Erythroblast (primary cell): ENCODE measurements at places on chromosomes 4 and X.

DNA sequence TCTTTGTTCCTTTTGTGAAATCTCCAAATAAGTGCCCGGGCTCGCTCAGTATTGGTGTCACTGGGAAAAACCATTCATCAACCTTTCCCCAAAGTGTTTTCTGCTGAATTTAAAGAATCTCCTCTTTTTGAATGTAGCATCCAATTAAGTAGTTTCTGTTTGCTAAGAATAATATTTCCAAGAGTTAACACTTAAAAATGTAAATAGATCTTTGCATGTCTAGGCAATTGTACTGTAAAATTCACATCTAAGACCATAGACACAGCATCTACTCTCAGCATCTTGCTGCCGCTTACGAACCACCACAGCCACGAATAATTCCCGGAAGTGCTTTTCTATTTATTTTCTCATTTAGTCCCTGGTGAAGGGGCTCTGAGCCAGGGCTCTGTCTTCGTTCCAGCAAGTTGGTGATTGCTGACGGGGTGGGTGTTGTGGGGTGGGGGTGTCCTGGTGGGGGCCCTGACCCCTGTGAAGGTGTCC, 1.4 kb downstream of the NSG1 start:
- DNase-seq, result no peak

- no peak for DNase-seq
Measured at GRCh38 chr4:86306816-86307215, 53.0 kb downstream of the MAPK10 start.

DNA sequence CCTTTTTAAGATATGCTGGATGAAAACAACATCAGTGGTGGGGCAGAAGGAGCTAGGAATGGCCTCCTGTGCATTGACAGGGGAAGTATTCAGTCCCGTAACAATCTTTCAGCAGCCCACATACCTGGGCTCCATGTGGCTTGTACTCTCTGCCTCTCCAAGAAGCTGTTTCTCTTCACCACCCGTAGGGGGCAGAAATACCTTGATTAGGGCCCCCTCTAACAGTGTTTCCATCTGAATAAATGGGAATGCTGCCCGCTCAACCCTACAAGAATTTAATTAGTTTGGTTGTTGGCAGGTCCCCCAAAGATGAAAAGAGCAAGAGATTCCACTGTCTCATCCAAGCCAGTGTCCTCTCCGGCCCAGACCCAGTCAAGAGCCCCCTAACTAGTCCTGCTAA, 155.2 kb downstream of the SMIM20 start:
- peak; percentile 4 for DNase-seq

DNA sequence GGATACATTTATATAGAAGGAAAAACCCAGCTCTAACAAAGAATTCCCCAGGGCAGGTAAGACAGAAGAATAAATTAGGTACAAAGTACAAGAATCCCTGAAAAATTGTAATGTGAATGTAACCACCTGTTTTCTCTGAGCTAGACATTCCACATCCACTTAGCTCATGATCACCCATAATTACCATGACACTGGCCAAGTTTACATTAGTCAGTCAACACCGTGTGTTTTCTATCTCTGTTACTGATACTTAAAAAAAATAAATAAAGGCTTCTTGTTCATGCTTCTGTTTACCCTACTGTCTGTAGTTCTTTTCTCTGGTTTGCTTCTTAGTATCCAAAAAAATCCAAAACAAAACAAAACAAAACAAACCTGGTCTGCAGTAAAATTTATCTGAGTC, 66.0 kb downstream of the CBLL2 start:
- no peak for DNase-seq

- DNase-seq, result no peak
Measured at GRCh38 chr4:151429957-151430570, 21.1 kb downstream of the FHIP1A start.

- DNase-seq, result no peak
Measured at GRCh38 chr4:105586638-105587328, 34.4 kb downstream of the ARHGEF38 start.

GRCh38 chr4:78242071-78242470, 184.9 kb downstream of the FRAS1 start:
- no peak for DNase-seq

DNA sequence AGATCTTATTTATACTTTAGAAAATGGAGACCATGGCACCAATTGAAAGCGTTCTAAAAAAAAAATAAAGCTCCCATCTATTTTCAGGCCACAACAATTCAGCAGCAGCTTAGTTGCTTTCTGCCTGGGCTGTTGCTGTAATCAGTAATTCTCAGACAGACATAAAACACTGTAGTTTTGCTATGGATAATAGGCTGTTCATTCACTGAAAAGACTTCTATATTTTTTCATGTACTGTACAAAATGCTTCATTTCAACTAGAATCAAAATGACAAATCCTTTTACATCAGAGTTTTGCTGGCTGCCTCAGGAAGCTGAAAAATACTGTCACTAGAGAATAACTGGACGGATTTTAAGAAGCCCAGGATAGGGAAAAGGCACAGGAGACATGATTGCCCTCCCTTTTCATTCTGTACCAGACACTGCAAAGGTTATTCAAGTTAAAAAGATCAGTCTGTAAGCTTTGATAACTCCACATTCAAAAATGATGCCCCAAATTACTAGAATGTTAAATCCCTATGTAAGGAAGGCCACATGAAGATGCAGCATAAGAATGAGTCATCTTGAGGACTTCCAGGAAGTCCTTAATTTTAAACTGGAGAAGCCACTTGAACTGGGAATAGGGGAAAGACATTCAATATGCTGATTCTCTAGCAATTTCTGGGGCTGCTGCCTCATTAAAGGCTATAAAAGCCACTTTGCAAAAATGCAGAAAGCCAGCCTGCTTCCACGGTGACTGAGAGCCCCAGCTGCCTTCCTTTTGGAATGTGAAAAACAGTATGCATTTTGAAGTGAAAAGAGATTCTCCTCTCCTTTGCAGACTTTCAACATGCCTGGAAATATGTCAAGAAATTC, 403.2 kb upstream of the RASGEF1B start:
- DNase-seq, result no peak

DNA sequence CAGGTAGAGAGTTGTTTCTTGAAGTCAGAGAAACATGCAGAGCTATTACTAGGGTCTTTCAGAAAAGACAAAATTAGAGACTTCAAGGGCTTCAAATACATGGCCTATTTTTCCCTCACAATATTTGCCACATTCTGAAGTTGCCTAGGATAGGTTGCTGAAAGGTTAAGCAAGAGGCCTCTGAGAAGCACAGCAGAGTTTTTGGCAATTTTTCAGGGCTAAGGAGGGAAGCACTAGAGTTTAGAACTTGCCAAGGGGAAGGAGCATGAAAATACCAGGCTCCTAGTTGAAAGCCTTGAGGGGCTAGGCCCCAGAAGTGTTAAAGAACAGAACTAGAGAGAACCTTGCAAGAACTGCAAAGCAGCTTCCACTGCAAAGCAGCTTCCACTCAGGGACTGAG, 86.4 kb downstream of the ANAPC10 start:
- DNase-seq, result no peak

DNA sequence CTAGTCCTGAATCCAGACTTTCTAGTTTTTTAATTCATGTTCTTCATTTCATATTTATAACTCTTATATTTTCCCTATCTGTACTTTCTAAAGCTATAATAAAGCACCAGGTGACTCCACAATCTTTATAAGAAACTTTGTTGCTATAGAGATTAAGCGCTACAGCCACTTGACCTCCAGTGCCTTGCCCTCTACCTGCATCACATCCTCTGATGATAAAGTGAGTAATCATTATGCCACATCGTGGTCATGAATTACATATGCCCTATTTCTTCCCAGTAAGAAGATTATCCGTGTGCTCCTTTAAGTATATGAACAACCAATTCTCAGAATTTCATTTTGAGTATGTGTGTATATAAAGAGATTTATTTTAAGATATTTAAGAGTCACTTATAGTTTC, 6.8 kb upstream of the DYNLT3 start:
- no peak for DNase-seq

- no peak for DNase-seq
Measured at GRCh38 chrX:39907964-39908661, 189.6 kb downstream of the BCOR start.

DNA sequence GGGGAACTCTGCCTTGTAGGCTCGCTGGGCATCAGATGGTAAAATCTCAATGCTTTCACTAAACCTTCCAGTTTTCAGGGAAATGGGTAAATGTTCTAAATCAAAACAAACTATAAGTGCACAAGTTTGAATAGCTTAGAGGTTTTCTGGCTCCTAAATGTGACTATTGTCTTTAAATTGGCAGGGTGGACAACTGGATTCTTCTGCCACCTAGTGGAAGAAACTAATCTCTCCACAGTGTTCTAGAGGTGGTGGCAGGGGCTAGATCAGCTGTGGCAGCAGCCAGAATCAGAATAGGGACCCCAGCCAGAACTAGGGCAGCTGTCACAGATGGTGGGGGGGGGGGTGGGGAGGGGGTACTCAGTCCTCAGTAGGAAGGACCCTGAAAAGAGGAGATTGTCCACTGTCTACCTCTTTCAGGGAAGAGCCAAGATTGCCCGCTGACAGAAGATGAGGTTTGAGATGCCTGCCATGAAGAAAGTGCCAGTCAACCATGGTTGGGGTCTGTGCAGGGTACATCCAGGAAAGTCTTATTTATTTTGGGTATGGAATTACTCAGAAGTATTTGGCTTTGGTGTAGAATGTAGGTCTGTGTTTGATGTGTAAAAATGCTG, 201.4 kb downstream of the CCNG2 start:
- DNase-seq, result peak; percentile 39

DNA sequence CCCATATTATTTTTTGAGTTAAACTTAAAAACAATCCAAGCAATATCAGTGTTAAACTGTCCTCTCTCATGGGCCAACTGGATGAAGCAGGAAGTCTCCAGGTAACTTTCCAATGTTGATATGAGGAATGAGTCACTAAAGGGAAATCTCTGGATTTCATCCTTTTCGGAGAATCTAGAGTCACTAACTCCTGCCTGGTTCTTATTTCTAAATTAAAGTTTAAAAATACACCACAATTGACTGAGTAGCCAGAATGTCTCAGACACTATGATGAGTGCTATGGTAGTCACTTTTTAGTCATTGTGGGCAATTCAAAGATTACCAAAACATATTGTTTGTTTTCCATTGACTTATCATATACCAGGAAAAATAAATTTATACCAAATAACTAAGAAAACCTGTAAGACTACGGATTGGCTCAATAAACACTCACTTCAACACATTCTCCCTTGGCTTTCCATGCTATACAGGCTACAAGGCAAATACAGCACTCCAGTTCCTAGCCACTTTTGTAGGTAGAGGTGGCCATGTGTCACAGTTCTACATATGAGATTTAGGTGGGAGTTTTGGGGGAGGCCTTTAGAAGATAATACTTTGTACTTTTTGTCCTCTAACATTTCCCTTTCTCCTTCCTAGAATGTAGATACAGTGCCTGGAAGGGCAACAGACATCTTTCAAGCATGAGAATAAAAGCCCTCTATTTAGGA, 8.6 kb downstream of the SLC9B2 start:
- DNase-seq, result no peak

- DNase-seq, result no peak
Measured at GRCh38 chr4:185457136-185457535, 14.4 kb downstream of the CCDC110 start.

GRCh38 chr4:69714086-69714485, 46.3 kb downstream of the SULT1B1 start:
- DNase-seq, result no peak

GRCh38 chrX:95878874-95879273, 805.8 kb upstream of the DIAPH2 start:
- DNase-seq, result no peak

DNA sequence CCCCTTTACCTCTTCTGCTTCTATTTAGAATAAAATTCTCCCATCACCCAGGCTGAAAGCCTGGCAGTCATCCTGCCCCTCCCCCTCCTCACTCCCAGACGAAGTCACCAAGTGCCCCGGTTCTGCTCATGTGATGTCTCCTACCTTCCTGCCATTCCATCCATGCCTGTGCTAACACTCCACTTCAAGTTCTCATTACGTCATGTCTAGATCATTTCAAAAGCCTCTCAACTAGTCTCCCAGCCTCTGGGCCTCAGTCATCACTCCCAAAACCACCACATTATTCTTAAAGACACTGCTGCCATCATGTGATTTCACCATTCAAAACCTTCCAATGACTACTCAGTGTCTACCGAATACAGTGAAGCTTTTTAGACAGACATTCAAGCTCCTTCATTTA, 17.2 kb upstream of the HOPX start:
- DNase-seq, result no peak

- no peak for DNase-seq
Measured at GRCh38 chr4:76687746-76688448, 210.0 kb downstream of the SOWAHB start.

DNA sequence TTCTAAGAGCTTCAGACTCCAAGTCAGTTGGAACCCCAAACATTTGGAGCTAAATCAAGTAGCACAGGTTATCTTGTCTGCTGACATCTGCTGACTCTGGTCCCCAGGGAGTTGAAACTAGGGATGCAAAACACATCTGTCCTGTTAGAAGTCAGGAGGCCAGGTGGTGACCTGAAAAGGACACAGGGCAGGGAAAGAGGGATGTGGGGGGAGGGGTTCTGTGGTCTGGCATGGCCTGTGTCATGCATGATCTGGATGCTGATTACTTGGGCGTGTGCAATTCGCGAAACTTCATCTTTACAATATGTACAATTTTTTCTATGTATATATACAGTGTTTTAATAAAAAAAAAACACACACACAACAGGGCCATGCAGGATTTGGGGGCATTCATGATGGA, 55.3 kb downstream of the FHDC1 start:
- DNase-seq, result peak; percentile 36

- no peak for DNase-seq
Measured at GRCh38 chr4:172517391-172517790, 651.2 kb upstream of the GALNT7 start.

GRCh38 chrX:47145395-47146120, 537 bp downstream of the RBM10 start:
- no peak for DNase-seq

GRCh38 chr4:156694413-156694812, 277.2 kb downstream of the PDGFC start:
- DNase-seq, result no peak

DNA sequence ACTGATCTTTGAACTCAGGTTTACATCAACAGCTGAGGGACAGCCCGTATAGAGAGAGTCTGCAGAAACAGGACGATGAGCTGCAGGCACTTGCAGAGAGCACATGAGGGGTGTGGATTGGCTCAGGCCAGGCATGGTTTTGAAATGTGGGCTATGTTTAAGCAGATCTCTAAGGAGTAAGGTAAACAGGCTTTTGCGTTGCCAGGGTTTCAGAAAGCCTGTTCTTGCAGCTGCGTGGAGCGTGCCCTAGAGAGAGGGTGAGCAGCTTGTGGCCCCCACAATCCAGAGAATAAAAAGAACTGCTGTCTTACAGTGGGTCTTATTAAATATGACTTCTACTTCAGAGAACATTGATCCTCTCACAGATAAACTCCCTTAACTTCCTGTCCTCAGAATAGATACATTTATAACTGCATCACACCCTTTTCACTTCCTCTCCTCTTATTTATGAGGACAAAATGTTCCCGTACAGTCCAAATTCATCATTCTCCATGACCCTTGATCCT, 64.1 kb downstream of the TMA16 start:
- DNase-seq, result no peak

- DNase-seq, result no peak
Measured at GRCh38 chr4:30537456-30537855, 182.7 kb upstream of the PCDH7 start.

GRCh38 chr4:118033148-118034052, 886 bp upstream of the NDST3 start:
- peak; percentile 22 for DNase-seq

- DNase-seq, result no peak
Measured at GRCh38 chr4:41913509-41913908, 21.7 kb upstream of the TMEM33 start.
